ENCODE measurements at places on chromosomes 6 and 20.

GRCh38 chr6:89145091-89145955 lies 532 bp upstream of the PM20D2 start:
- peak; percentile 42 for DNase-seq

DNA sequence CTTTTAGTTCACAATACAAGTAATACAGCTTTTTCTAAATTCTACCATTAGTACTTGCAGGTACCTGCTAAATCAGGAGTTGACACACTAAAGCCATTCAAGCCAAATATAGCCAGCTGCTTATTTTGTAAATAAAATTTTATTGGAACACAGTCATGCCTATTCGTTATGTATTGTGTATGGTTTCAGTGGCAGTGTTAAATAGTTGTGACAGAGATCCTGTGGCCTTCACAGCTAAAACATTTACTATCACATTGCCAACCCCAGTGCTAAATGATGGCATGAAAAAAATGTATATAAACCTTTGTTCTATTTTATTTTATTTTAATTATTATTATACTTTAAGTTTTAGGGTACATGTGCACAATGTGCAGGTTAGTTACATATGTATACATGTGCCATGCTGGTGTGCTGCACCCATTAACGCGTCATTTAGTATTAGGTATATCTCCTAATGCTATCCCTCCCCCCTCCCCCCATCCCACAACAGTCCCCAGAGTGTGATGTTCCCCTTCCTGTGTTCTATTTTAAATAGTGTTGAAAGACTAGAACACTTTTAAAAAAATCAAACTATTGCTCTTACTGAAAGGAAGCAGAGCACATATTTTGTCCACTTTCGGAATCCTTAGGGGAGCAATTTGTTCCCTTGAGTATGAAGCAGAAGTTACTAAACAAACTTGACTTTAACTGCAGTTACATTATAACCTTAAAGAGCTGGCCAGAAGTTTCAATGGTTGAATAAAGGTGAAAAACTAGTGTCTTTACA lies 115.7 kb downstream of the PRIM2 start:
- no peak for DNase-seq

- DNase-seq = no peak
Measured at GRCh38 chr20:32205110-32205842, 2.3 kb downstream of the PLAGL2 start.

GRCh38 chr20:23058240-23058639 lies 8.8 kb upstream of the THBD start:
- no peak for DNase-seq

DNA sequence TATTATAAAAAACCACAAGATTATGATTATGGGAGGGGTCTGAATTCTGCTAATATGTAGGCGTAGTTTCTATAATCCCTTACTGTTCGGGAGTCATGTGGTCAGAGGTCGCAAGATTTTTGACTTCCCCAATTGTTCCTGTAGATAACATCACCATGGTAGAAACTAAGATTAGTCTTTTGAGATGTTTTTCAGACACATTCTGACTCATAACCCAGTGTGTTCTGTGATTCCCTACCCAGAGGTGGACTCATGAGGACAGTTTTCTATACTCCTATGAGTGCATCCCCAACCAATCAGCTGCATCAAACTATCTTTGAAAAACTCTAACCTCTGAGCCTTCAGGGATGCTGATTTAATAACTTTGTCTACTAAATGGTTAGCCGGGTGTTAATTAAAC lies 175.5 kb downstream of the RFPL4B start:
- no peak for DNase-seq

GRCh38 chr6:110786271-110786670 lies 29.0 kb downstream of the CDK19 start:
- DNase-seq = no peak

DNA sequence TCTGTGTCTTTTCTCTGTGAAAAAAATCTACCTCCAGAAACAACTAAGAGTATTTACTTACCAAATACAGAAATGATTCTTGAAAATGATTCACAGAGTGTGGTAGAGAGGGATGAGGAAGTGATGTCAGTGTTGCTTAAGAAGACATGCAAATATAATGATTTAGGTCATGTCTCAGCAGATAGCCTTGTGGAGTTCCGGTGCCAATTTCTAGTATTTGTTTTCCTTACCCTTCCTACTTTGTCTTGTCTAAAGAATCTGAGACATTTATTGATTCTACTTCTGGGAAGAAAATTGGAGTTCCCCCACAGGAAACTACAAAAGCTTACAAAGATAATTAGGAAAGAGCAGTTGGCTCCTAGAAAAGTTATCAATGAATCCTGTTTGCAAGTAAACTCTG lies 68.8 kb downstream of the GJA1 start:
- DNase-seq = no peak

- DNase-seq = no peak
Measured at GRCh38 chr6:108117427-108118358, 43.2 kb upstream of the OSTM1 start.

GRCh38 chr20:16100111-16100510 lies 473.1 kb downstream of the KIF16B start:
- DNase-seq = no peak

DNA sequence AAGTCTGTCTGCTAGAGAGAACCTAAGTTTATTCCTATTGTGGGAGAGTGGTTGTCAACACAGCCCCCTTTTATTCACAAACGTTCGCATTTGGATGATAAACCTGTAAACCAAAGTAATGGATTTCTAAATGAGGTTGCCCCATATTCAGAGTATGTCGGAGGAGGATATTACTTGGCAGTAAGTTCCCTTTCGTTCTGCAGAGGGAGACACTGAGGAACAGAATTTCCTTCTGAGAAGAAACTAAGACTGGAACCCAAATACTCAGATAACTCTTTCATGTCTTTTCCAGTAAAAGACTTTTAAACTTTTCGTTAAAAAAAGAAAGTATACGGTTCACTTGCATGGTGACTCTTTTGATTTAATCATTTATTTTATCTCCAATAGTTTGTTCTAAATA lies 754.6 kb upstream of the MMS22L start:
- no peak for DNase-seq

GRCh38 chr6:36875250-36875633 lies 639 bp upstream of the PPIL1 start:
- DNase-seq = no peak

DNA sequence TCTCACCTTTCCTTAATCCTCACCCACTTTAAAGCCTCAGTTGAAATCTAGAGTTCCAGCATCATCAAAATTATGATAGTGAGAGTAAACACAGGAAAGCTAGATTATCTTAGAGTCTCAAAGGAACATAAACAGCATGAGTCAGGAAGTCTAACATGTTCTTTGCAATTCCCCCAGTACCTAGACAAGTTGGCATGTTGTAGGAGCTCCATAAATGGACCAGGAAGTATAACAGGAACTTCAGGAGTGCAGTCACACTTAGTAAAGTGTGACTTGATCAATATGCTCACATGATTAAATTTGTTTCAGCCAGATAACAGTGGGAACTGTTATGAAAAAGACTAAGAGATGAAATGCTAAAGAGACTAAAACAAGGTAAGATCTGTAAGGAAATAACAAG lies 834.4 kb downstream of the EYS start:
- DNase-seq = no peak

DNA sequence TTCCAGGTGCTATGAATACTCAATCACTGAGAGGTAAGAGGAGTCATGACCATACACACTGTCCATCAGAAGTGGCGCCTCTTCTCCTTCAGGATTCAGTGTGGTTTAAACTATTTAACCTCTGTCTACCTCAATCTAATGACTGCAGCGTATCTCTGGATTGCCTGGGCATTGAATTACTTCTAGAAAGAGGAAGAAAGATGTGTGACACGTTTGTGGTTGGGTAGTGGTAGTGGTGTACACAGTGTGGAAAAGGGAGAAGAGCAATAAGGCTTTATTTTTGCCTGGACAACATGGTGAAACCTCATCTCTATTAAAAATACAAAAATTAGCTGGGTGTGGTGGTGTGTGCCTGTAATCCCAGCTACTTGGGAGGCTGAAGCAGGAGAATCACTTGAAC lies 38.0 kb upstream of the ECHDC1 start:
- DNase-seq = no peak

DNA sequence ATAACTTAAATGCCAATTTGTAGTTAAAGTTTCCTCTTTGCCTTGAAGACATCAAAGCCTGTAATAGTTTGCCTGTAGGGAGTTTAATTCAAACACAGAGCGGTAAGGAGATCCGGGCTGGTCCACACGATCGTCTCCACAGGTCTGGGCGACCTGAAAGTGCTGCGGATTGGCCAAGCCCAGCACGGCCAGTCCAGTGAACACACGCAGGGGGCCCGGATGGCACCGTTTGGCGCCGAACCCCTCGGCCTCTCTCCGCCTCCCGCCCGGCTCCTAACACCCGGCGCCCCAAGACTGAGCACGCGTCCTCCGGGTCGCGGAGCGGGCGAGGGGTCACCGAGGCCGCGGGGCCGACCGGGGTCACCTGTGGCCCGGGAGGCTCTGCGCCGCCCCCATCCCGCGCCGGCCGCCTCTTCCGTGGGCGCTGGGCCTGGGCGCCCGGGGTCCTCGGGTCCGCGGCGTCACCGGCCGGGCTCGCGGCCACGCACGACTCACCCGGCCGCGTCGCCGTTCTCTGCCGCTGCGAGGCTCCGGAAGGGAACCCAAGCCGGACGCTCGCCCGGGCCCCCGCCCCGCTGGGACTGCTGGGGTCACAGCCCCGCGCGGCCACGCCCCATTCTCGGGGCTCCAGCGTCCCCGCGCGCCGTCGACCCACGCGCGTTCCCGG lies 481 bp downstream of the SERPINB6 start:
- peak; percentile 63 for DNase-seq

- DNase-seq = no peak
Measured at GRCh38 chr6:21333715-21334114, 259.8 kb upstream of the SOX4 start.

- DNase-seq = no peak
Measured at GRCh38 chr6:156250593-156250992, 526.6 kb upstream of the ARID1B start.

DNA sequence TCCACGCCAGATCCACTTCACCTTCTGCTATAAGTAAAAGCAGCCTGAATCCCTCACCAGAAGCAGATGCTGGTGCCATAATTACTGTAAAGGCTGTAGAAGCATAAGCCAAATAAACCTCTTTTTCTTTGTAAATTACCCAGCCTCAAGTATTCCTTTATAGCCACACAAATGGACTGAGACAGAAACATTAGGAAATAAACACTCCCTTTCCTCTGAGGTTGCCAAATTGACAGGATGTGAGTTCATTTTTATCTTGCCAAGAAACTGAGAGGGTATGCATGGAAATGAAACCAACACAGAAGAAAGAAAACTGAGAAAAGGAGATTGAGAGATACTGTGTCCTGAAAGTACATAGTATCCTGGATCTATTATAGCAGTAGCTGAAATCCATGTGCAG lies 481.2 kb downstream of the HAO1 start:
- no peak for DNase-seq

GRCh38 chr6:162014069-162014811 lies 713.3 kb downstream of the PRKN start:
- no peak for DNase-seq

- no peak for DNase-seq
Measured at GRCh38 chr6:89874438-89874837, 19.8 kb upstream of the GJA10 start.

- DNase-seq = no peak
Measured at GRCh38 chr20:10631126-10631525, 42.7 kb downstream of the JAG1 start.

- no peak for DNase-seq
Measured at GRCh38 chr6:74676906-74677305, 528.9 kb downstream of the COL12A1 start.

DNA sequence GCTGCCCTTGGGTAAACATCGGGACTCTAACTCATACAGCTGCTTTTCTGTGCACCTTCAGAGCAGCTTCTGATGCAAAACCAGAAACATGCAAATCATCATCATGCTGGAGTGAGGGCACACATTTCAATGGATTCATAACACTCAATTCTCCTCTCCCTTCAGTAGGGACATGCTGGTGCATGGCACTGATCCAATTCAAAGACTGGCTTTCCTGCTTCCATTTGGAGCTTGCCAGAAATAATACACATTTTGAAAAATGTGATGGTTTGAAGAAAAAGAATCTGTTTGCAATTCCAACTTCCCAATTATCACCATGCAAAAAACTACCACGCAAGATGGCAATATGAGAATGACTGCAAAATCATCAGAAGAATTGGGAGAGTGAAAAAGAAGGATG lies 65.2 kb upstream of the PDE10A start:
- DNase-seq = no peak

GRCh38 chr6:25872814-25873213 lies 1.2 kb downstream of the SLC17A3 start:
- DNase-seq = no peak

- no peak for DNase-seq
Measured at GRCh38 chr20:21941941-21942805, 236.7 kb downstream of the PAX1 start.

DNA sequence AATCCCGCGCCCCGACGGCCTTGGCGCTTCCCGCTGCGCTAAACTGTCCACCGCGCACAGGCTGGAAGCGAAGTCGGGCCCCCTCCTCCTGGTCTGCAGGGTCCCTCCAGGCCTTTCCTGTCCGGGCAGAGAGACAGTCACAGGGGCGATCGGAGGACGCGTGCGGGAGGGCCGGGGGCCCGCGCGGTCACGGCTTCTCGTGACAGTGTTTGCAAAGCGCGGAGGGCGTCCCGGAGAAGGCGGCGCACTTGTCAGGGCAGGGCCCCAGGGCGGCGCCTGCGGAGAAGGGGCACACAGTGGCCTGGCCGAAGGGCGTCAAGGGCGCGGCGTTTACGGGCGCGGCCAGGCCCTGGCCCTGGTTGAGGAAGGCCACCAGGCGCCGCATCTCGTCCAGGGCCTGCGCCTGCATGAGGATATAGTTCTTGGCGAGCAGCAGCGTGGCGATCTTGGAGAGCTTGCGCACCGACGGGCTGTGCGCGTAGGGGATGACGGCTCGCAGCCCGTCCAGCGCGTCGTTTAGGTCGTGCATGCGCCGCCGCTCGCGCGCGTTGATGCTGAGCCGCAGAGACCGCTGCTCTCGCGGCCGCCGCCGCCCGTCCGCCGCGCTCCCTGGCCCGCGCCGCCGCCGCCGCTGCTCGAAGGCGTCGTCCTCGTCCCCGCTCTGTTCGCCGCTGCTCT lies 763 bp downstream of the BHLHE23 start:
- no peak for DNase-seq

DNA sequence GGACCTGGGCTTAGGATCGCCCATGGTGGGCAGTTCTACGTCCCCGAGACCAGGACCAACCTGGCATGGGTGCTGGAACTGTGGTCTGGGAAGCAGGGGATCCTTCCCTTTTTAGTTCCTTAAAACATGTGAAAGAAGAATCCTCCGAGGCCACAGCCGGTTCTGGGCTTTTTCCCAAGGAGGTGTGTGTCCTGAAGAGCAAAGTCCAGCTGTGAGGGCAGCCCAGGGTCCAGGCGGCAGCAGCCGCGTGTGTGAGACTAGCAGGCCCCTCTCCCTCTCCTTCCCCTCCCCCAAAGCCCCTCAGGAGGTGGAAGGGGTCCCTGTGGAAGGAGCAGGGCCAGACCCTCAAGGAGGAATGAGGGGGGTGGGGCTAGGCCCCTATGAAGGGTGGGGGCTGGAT lies 35.1 kb upstream of the PCMTD2 start:
- DNase-seq = no peak

GRCh38 chr20:50333812-50334211 lies 143.2 kb downstream of the CEBPB start:
- no peak for DNase-seq
